ENCODE measurements at places on chromosomes 3 and 15. TPM values are rescaled to one million over a fixed set of nuclear protein-coding genes. Genes with fewer than 3 reads are reported as not detected.

- DNase-seq = no peak
Measured at GRCh38 chr15:85021409-85021808, 39.8 kb downstream of the PDE8A start.

DNA sequence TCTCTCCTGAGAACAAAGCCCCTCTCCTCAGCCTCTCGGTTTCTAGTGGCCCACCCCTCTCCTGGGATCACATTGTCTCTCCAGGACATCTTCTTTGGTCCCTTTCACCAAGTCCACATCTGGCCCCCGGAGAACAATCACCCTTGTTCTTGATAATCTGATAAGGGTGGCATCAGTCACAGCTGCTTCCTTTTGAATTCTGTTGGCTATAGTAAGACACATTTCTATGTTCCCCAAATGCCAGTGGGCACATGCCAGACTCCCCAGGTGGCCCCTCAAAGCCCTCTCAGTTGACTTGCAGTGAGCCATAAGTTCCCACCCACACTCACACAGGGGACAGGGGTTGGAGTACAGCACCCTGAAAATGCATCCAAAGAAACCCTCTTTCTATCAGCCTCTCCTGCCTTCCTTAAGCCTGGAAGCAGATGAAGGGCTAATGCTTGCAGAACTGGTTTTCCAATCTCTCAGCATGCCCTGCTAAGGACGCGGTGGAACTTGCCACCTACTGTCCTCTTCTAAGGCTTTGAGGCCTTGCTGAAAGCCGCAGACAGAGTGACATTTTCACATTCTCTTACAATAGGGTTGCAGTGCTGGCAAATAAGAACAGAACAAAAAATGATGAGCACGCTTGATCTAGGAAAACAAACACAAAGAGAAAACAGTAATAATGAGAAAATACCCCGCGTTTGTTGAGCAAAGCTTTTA lies 101.3 kb upstream of the SLCO3A1 start:
- no peak for DNase-seq

DNA sequence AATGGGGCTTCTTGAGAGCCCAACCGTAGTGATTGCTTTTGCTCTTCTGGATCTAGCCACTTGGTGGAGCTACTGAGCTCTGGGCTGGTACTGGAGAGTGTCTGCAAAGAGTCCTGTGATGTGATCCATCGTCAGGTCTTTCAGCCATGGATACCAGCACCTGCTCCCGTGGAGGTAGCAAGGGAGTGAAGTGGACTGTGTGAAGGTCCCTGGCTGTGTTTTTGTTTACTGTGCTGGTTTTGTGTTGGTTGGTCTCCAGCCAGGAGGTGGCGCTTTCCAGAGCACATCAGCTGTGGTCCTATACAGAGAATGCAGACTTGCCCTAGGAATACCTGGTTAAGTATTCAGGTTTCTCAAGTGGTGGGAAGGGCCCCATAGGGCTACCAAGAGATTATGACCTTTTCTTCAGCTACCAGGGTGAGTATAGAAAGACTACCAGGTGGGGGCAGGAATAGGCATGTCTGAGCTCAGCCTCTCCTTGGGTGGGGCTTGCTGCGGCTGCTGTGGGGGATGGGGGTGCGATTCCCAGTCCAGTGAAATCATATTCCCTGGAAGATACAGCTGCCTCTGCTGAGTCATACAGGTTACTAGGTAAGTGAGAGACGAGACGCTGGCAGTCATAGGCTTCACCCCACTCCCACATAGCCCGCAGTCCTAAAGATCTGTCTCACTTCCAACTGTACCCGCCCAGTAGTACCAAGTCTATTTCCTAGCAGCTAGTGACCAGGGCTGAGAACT lies 733.7 kb downstream of the ZNF385D start:
- no peak for DNase-seq

The HHLA2 gene
- 7.2 TPM for total RNA-seq

DNA sequence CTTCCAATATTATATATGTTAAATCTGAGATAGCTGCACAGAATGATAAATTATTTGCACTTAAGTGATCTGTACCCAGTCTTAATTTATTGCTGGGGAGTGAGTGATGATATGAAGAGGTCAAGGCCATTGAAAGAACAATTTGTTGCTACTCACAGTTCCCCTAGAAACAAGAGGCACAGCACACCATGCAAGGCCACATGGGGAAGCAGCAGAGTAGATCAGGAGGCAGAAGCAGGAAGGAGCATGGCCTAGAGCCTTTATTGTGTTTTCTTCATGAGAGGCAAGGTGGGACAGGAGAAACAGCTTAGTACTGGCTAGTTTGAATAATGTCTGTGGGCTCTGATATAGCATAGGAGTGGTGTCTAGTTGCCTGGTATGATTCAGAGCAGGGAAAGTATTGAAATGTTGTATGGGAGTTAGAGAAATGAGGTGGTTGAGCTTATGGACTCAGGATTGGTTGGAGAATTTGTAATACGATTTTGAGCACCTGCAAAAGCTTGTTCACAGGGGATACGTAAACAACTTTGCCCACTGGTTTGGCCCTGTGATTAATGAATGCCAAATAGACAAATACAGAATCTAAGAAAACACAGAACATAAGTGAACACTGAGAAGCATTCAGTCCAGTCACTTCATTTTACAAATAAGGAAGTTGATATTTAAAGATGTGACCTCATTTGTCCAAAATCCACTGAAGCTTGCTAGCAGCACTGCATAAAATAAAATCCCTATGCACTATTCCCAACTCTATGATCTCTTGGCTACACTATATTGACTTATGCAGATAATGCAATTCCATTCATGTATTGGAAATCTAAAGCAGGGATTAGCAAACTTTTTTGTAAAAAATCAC lies 71.7 kb downstream of the TMCO5A start:
- no peak for DNase-seq

- no peak for DNase-seq
Measured at GRCh38 chr15:63045879-63046278, 3.3 kb downstream of the TPM1 start.

The HDC gene
- not detected for total RNA-seq

DNA sequence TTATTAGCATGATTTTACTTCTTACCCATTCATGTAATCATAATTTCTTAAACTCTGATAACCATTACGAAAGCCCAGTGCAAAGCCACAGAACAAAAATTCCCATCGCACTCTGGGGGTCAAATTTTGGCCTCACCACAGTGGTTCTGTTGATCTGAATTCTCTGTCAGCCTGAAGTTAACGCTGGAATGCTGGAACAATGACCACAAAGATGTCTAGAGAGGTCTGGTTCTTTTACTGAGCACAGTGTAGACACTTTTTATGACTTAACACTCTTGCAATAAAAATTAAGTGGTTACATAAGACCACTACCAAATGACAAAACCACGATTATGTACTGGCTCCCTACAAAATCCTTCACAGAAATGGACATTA lies 94.7 kb downstream of the PDZRN3 start:
- DNase-seq = no peak

- no peak for DNase-seq
Measured at GRCh38 chr3:160280836-160281235, 55.6 kb downstream of the C3orf80 start.

- DNase-seq = no peak
Measured at GRCh38 chr15:47963265-47963664, 157.5 kb upstream of the SLC24A5 start.

DNA sequence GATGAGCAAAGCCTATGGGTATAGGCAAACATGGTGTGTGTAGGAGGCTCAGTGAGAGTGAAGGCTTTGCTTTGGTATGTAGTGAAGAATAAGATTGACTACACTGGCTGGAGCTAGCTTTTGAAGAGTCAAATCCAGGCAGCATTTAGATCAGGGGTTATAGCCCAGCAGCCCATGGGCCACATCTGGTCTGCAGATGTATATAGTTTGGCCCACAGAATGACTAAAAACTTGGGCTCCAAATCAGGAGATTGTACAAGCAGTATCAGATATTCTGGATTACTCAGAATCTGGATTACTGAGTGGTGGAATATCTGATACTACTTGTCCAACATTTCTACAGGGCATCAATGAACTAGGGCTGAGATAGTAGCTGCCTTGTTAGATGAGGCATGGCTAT lies 92.9 kb upstream of the FGF7 start:
- no peak for DNase-seq

GRCh38 chr15:71841563-71841962 lies 31.2 kb downstream of the NR2E3 start:
- DNase-seq = no peak

DNA sequence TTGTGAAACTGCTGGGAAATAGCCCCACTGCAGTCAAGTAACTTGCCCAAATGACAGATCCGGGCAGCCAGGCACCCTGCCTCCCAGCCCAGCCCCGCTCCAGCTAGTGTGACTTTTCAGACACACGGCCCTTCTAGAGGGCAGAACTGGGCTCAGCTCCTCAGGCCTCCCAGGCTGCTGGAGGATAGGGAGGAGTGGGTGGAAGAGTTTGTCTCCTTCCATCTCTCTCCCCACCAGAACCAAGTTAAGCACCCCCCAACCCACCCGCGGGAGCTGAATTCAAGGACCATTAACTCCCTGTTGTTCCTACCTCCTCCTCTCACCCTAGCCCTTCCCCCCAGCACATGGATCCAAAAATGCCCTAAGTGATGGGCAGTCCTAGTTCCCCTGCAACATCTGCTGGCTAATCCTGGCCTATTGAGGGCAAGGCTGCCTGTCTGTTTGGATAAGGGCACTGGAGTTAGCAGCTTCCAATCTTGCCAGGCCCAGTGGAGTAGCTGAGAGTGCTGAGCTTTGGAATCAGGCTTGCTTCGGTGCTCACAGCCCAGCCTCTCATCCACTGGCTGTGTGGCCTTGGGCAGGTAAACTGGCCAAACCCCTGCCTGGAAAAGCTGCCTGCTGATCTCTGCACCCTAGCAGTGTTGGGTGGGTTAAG lies 3.1 kb downstream of the CCDC33 start:
- DNase-seq = no peak

- no peak for DNase-seq
Measured at GRCh38 chr15:75887178-75887577, 16.5 kb upstream of the FBXO22 start.
